ENCODE measurements at places on chromosomes 13 and 19. TPM values are rescaled to one million over a fixed set of nuclear protein-coding genes. Genes with fewer than 3 reads are reported as not detected.

DNA sequence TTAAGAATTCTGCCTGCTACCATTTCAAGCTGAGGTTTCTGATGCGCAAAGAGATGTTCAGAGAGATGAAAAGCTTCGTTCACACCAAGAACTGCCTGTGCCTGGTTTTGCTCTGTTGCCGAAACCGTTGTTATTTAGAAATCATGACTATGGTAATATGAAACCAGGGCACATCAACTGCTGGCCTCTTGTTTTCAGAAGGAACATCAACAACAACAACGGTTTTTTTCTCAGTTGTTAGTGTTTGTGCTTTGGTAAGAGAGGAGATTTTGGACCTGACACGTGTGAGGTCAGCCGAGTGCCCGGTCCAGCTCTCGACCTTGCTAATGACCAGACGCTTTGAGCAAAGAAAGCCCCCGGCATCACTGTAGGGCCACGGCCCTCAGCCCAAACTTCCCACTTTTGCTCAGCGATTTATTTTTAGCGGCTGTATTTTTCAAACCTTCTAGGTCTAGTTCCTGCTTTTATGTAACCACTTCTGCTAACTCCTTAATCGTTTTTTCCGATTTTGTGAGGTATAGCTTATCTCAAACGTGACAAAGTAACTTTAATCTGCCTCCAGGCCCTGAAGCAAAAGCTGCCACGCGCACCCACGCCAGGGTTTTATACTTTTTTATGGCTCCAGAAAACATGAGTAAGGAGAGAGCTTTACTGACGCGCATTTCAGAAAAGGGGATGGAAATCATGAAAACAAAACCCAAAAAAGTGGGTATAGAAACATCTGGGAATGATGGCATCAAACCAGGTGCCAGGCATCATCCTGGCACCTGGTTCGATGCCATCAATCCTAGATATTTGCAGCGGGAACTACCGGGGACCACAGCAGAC is 42.0 kb downstream of the KLF2 start:
- no peak overlapping the region for H3K4me3 ChIP-seq
- no peak overlapping the region for H3K27ac ChIP-seq
- no peak for DNase-seq
- H3K36me3 ChIP-seq: no peaks in the 10 kb centered on the region
- no peaks in the 10 kb centered on the region for H3K4me1 ChIP-seq
- no peaks in the 10 kb centered on the region for H3K27me3 ChIP-seq

DNA sequence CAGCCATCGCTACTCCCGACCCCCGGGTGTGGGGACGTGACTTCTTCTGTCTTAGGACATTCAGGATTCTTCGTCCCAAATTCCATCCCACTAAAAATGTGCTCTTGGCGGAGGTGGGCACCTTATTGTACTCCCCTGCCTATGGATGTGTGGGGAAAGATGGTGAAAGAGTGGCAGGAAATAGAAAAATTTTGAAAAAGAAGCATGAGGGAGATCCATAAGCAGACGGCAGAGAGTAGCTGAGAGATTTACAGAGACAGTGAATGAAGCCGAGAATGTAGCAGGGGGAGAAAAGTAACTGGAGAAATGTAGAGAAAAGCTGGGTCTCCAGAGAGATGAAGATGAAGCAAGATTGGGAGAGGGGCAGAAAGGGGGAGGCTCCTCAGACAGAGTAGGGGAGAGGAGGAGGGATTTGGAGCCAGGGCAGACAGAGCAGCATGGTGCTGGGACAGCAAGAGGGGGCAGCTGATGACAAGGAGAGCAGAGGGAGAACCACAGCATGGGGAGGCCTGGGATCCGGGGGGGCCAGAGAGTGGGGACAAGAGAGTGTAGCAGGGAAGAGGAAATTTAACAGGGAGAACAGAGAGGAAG is 843 bp downstream of the ZNF610 start:
- H3K27ac ChIP-seq: no peak overlapping the region
- peak overlapping the region; percentile 73 for H3K4me3 ChIP-seq
- H3K36me3 ChIP-seq: no peaks in the 10 kb centered on the region
- peak; percentile 8 for DNase-seq

- no peaks in the 10 kb centered on the region for H3K4me1 ChIP-seq
- H3K27me3 ChIP-seq: no peaks in the 10 kb centered on the region
- DNase-seq: no peak
- H3K4me3 ChIP-seq: no peak overlapping the region
- no peaks in the 10 kb centered on the region for H3K36me3 ChIP-seq
Observed at GRCh38 chr13:110965755-110966134, 50.9 kb upstream of the ANKRD10 start.

GRCh38 chr19:42270346-42271044 is 1.4 kb downstream of the CIC start:
- peak; percentile 72 for DNase-seq
- peaks cover 28% of the 10 kb centered on the region for H3K36me3 ChIP-seq
- H3K4me1 ChIP-seq: peaks cover 25% of the 10 kb centered on the region
- H3K27ac ChIP-seq: peak overlapping the region; percentile 91
- peak overlapping the region; percentile 57 for H3K4me3 ChIP-seq

- no peaks in the 10 kb centered on the region for H3K27me3 ChIP-seq
- H3K27ac ChIP-seq: no peak overlapping the region
- no peaks in the 10 kb centered on the region for H3K36me3 ChIP-seq
- no peak for DNase-seq
- no peak overlapping the region for H3K4me3 ChIP-seq
- no peaks in the 10 kb centered on the region for H3K4me1 ChIP-seq
Observed at GRCh38 chr13:59690857-59691500, 472.7 kb downstream of the DIAPH3 start.

DNA sequence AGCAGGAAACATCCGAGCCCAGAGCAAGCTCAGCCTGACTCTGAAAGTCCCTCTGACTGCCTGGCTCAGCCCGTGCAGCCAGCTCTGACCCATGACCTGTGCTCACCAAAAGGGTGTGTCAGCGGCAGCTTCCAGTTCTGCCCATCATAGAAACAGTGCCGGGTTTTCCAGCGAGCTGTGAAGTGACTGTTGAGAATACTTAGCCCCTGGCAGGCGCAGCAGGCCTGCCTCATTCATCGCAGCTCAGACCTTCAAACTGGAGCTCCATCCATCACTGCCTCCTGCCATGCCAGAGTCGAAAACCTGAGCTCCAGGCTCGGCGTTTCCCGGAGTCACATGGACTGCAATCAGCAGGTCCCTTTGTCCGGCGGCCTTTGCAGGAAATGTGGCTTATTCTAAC is 16.3 kb upstream of the GSX1 start:
- no peaks in the 10 kb centered on the region for H3K4me1 ChIP-seq
- H3K4me3 ChIP-seq: no peak overlapping the region
- no peak overlapping the region for H3K27ac ChIP-seq
- peaks cover 9% of the 10 kb centered on the region for H3K27me3 ChIP-seq

- no peak overlapping the region for H3K4me3 ChIP-seq
- H3K27ac ChIP-seq: no peak overlapping the region
- H3K27me3 ChIP-seq: no peaks in the 10 kb centered on the region
- no peaks in the 10 kb centered on the region for H3K36me3 ChIP-seq
- H3K4me1 ChIP-seq: no peaks in the 10 kb centered on the region
- DNase-seq: no peak
Observed at GRCh38 chr13:111388851-111389500, 68.5 kb downstream of the TEX29 start.

GRCh38 chr19:34345947-34346351 is 19.0 kb upstream of the GPI start:
- peaks cover 18% of the 10 kb centered on the region for H3K36me3 ChIP-seq
- no peaks in the 10 kb centered on the region for H3K4me1 ChIP-seq
- H3K27me3 ChIP-seq: no peaks in the 10 kb centered on the region
- H3K4me3 ChIP-seq: no peak overlapping the region
- no peak overlapping the region for H3K27ac ChIP-seq
- DNase-seq: peak; percentile 77

ALKBH7 gene
- total RNA-seq: 50.4 TPM

MBOAT7 gene
- 175 TPM for total RNA-seq

All from endothelial cell of umbilical vein (primary cell).